T-helper 9 cell (primary cell): ENCODE measurements at places on chromosomes 3 and 15.

GRCh38 chr3:52521881-52522650, 11.6 kb downstream of the NT5DC2 start:
- DNase-seq = no peak

DNA sequence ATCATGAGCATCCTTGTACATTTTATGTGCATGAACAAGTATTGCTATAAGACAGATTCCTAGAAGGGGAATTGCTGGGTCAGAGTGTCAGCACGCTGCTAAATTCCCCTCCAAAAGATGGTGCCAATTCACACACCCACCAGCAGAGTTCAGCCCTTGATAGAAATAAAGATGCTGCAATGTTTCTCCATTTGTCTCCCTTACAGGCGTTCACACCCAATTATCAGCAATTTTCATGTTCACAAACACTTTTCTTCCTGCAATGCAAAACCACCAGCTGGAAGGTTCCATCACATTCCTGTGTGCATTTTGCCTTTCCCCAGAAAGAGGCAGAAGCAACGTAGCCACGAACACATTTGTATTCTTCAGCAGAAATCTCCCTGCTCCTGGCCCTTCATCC, 3.3 kb upstream of the TAMM41 start:
- no peak for DNase-seq

DNA sequence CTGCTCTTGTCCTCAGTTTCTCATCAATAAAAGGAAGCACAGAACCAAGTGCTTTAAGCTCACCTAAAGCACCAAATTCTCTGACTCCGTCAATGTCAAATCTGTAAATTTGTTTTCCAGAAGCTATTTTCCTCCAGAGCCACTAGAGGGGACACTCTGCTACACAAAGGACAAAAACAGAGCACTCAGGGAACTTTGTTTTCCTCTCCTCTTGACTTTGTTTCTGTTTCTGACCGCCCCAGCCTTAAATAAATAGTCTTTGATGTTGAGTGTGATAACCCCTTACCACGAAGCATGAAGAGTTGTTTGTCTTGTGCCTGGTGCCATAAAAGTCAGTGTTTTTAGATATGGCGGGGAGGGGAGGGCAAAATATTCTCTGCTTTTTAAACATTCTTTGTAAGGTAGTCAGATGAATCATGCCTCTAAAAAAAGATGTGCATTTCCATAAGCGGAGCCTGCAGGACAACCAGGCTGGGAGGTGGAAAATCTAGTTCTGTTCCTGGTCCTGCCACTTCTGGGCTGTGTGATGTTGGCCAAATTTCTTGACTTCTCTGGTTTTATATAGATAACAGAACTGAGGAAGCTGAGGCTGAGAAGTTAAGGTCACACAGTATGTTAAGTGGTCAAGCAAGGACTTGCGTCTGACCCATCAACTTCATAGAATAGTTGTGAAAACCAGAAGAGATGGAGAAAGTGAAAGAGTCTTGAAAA, 7.3 kb upstream of the ZBTB38 start:
- no peak for DNase-seq

GRCh38 chr15:69143756-69144436, 16.5 kb upstream of the GLCE start:
- DNase-seq = no peak

- no peak for DNase-seq
These were observed 935.2 kb downstream of the TBL1XR1 start for GRCh38 chr3:176262071-176262470.

DNA sequence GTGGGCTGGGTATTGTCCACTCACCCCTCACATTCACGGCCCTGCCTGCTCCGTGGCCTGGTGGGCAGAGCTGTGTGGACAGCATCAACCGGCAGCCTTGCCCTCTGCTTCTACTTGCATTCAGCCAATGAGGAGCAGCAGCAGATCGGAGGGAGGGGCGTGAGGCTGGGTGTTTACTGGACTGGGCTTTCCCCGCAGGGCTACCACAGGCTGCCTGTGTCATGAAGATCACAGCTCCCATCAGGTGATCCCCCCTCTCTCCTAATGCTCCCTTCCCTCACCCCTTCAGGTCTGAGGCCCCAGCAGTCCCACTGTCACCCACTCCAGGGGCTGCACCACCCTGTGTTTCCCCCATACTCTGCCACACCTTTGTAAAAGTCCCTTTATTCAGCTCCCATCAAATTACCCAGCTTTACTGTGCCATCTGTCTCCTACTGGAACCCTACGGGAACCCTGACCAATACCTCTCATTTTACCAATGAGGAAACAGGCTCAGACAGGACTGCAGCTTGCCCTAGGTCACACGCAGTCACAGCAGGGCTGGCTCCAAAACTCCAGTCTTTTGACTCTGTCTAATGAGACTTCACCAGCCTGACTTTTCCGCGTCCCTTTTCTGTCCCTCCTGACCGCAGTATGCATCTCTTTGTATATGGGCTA, 81.1 kb downstream of the MEGF11 start:
- no peak for DNase-seq

GRCh38 chr3:111434941-111435622, 106.9 kb upstream of the CD96 start:
- DNase-seq = no peak

DNA sequence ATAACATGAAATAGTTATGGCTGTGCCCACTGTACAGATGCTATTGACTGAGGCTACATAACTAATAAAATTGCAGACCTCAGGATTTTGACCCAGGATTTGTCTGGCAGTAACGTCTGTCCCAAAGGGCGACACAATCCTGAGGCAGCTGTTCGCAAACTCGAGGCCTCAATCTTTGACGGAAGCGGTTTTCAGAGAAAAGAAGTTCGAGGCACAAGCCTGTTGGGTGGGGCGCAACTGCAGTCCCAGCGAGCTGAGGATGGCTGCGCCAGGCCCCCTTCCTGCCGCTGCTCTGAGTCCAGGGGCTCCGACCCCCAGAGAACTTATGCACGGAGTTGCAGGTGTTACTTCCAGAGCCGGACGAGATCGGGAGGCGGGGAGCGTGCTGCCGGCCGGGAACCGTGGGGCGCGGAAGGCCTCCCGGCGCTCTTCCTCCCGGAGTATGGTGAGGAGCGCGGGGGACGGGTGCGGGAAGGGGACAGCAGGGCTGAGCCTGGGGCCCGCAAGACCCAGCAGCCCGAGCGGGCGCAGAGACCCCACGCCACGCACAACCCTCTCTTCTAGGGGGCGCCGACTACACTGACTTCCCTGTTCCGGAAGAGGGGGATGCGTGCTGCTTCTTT, at the start of gene PARP15:
PARP15 (plus strand) TSS at position 242 of the 623 bp plus-strand sequence; CDS start at position 260, 18 bp downstream.
- peak; percentile 11 for DNase-seq

DNA sequence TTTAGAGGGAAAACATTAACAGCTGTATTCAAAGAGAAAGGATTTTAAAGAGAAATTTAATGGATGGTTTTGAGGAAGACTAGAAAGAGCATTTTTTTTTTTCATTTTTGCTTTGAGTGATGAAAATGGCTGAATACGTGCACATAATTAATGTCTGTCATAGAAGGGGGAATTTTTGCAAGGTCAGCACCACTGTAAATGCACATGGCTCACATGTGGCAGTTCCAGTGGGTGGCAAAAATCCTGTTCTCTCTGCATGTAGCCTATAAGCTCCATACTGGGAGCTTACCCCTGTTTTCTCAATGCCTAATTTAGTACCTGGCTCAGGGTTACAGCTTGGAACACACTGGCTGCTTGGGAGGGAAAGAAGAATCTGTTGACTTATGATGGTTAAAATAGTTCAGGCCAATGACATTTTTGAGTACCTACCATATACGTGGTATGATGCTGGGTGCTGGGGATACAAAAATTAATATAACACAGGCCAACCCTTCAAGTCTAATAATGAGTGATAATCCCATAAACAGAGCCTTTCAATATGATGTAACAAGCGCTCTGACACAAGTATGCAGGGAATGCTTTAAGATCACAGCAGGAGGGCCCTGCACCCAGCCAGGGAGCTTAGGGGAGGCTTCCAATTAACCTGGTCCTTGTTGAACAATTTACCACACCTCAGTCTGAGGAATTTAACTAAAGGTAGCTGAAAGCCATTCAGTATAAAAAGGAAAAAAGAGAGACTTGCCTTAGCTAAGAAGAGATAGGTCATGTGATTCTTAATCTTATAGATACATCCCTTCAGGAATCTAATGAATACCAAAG, 33.0 kb downstream of the HSPBAP1 start:
- DNase-seq = no peak

- DNase-seq = no peak
These were observed 277.8 kb downstream of the CD47 start for GRCh38 chr3:107813026-107813425.

DNA sequence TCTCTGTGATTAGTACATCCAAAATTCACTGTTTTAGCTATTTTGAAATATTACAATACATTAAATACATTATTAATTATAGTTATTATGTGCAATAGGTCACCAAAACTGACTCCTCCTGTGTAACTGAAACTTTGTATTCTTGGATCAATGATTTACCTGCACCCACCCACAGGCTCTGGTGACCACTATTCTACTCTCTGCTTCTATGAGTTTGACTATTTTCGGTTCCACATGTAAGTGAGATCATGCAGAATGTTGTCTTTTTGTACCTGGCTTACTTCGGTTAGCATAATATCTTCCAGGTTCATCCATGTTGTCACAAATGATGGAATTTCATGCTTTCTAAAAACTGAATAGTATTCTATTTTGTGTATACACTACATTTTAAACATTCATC, 43.8 kb downstream of the SLC2A2 start:
- no peak for DNase-seq

GRCh38 chr15:57827021-57827420, 120.5 kb downstream of the POLR2M start:
- DNase-seq = no peak

GRCh38 chr3:184177331-184177731, 2.7 kb downstream of the AP2M1 start:
- DNase-seq = no peak

- no peak for DNase-seq
These were observed 55.2 kb downstream of the TBL1XR1 start for GRCh38 chr3:177141899-177142646.

GRCh38 chr15:85430406-85431204, 50.2 kb downstream of the AKAP13 start:
- DNase-seq = no peak

DNA sequence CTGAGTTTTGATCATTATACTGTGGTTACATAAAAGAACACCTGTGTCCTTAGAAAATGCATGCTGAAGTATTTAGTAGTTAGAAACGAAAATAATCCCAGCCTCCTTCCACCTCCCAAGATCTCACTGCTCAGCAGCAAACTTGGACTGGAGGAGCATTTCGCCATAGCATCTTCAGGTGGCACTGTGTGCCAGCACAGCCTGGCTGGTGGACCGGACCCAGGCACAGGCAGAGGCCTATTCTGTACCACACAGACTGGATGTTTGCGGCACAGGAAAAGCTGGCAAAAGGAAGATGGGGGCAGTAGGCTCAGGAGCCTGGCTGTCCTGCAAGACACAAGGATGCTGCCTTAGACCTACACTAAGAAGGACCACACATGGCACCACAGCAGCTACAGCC, 10.2 kb downstream of the STIMATE start:
- DNase-seq = no peak

GRCh38 chr3:194447657-194448056, 39.1 kb downstream of the ATP13A3 start:
- no peak for DNase-seq

DNA sequence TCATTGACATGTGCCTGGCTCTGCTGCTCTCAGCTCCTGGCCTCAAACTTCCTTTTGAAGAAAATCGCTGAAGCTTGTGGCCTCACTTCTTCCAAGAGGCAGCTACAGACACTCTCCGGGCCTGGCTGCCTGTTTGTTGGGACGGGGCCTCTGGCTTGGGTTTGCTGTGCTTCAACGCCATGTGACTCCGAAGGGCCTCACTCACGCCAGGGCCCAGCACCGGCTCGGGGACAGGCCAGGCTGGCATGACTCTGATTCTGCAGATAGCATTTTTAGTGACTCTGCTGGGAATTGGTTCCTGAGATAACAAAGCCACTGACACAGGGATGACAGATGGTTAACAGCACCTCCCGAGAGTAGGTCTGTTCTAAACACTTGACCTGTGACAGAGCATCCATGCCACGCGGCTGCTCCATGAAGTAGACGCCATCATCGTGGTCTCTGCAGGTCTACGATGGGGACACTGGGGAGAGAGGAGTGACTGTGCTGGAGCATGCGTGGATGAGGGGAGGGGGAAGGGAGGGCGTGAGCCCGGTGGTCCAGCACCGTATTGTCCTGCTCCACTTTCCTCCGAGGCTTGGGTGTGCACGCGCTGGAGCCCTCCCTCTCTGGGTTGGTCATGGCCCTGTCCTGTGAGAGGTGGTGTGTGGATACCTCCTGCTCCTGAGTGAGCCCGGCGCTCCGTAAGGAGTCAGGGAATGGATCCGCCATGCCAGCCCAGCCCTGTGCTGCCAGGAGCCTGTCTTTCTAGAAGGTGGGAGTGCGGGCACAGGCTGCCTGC, 133.6 kb downstream of the TJP1 start:
- no peak for DNase-seq

GRCh38 chr3:169575381-169575780, 88.1 kb downstream of the MECOM start:
- DNase-seq = no peak

DNA sequence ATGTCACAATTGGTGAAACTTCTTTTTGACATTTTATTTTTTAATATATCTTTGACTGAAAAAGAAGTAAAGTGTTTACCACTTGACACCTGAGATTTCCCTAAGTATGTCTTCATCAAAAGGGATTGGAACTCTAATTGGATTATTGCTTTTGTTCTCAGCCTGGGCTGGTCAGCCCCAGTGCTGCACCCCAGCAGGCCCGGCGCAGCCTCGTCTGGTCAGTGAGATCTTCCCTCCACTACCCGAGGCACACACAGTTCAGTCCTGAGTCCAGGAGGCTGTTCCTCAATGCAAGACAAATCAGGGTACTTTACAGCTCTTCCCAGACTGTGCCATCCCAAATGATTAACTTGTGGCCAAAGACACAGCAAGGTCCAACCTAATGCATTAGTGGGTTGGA, 146.9 kb upstream of the SEMA6D start:
- no peak for DNase-seq

DNA sequence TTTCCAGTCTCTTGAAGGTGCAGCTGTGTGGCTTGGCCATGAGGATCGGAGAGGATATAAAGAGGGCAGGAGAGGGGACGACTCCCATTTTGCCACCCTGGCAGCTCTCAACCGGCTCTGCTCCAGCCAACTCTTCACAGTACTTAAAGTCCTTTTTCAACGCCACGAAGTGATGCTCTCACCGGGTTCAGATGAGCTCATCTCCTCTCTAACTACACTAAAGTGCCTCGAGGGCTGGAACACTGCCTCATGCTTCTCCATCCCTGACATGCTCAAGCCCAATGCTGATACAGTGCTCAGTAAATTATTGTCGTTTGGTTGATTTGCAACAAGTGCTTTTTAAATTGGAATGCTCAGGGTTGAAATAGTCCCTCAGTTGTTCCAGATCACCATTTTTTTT, 97.8 kb downstream of the GTPBP8 start:
- no peak for DNase-seq

DNA sequence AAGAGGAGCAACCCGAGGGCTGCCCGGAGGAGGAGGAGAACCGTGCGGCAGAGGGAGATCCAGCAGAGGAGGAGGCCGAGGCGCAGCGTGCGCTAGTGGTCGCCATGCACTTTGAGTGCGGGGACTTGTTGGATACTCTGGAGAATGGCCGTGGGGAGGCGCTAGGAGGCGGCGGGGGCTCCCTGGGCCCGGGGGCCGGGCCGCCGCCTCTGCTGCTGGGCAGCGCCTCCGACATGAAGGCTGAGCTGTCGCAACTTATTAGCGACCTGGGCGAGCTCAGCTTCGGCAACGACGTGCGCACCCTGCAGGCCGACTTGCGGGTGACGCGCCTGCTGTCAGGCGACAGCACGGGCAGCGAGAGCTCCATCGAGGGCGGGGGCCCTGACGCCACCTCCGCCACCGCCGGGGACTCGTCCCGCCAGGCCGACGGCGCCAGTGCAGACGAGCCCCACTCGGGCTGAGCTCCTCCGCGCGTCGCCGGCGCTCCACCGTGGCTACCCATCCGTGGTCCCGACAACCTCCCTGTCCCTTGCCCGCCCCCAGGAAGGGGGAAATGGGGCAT, 2.0 kb downstream of the FAM43A start:
- DNase-seq = peak; percentile 56
